CD4-positive, CD25-positive, alpha-beta regulatory T cell (primary cell): ENCODE measurements at places on chromosomes 5 and 9.
A peak's percentile ranks its signal among the peaks of the same experiment; 100 is the strongest.

GRCh38 chr5:32833663-32834062 lies 122.5 kb downstream of the NPR3 start:
- no peak for DNase-seq

- no peak for DNase-seq
These were observed 22.6 kb downstream of the DUSP1 start for GRCh38 chr5:172748341-172748843.

DNA sequence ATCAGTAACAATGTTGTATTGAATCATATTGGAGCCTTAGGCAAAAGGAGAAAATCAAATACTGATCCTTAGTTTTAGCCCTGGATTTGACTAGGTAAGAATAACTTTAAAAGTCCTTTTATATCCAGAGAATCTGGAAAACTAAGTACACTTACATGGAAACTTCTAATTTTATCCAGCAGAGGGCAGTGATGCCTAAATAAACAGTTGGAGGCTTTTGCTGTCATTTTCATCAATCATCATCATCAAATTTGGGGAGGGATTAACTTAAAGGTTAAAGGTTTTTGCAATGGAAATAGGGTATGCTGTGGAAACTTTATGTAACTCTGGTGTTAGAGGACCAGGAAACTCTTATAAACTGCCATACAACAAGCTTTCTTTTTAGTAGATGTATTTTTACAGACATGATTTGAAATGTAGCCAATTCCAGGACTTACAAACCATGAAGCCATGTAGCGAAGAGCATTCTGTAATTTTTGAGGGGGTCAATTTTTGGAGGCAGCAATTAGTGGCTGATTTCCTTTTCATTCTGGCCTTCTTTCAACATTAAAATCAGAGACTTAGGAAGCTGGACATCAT lies 112.7 kb downstream of the OSTF1 start:
- DNase-seq = no peak

- no peak for DNase-seq
These were observed 32.9 kb downstream of the NDST1 start for GRCh38 chr5:150540615-150541396.

DNA sequence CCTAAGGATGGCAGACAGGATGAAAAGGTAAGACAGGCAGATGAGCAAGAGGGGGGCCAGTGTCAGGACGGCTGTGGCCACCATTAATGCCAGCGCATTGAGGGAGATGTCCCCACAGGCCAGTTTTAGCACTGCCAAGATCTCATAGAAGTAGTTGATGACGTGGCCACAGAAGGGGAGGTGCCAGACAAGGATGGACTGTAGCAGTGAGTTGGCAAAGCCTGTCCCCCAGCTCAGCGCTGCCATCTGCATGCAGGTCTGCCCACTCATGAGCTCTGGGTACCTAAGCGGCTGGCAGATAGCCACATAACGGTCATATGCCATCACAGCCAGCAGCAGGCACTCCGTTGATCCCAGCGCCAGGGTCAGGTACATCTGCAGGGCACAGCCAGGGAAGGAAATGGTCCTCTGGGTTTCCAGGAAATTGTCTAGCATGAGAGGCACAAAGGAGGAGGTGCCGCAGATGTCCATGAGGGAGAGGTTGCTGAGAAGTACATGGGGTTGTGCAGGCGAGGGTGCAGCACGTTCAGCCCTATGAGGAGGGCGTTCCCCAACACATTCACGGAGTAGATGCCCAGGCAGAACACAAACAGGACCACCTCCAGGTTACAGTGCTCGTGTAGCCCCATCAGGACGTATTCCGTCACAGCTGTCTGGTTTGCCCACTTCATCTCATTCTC lies 10.8 kb downstream of the OR13J1 start:
- DNase-seq = no peak

DNA sequence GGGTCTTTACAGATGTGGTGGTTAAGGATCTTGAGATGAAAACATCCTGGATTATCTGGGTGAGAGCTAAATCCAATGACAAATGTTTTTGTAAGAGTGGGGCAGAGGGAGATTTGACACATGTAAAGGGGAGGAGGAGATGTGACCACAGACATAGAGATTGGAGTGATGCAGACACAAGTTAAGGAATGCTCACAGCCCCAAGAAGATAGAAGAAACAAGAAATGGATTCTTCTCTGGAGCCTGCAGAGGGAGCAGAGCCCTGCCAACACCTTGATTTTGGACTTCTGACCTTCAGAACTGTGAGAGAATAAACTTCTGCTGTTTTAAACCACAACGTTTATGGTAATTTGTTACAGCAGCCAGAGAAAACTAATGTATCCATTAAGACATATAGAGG lies 21.7 kb downstream of the ITGA2 start:
- DNase-seq = no peak

- no peak for DNase-seq
These were observed 111.8 kb upstream of the OTULINL start for GRCh38 chr5:14469551-14470377.

DNA sequence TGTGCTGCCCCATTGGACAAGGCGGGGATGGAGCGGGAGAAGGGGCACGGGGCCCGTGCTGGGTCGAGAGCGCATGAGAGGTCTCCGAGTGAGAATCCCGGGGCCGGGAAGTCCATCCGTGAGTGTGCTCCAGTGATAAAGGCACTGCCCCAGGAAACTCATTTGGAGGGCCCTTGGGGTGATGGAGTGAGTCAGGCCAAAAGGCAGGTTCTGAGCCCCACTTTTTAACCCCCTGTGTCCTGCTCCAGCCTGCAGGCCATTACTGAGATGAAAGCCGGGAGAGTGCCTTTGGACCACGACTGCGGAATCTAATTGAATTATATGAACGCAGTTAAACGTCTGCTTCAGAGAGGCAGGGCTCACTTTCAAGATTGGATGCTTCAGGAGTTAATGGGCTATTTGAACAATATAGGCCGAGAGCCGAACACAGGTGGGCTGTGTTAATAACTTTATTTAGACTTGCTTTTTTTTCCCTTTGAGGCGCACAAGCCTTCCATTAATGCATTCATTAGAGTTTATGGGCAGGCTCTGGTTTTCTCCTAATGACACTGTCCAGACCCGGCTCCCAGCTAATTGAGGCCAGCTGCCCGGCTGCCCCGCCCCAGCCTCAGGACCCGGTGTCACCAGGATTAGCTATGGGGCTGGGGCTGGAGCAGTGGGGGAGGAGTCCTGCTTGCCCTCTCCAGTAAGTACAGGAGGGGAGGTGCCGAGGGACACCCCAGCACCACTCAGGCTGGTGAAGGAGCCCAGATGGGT lies 79.1 kb upstream of the LMX1B start:
- no peak for DNase-seq

- no peak for DNase-seq
These were observed 2.3 kb downstream of the CCDC69 start for GRCh38 chr5:151221574-151221973.

DNA sequence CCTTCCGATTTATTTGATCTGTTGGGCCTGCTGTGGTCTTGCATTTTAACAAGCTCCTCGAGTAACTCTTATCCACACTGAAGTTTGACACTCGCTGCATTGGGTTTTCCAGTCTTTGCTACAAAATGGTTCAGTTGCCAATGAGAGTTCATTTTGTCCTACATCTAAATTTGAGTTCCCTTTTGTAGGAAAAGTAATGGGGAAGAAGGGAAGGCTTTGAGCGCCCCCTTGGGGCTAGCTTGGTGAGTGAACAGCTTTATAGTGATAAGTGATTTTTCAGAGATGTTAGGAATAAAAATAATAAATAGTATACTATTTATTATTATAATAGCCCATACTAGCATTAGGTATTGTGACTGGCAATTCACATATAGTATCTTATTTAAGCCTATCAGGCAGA lies 89.9 kb upstream of the GNAQ start:
- DNase-seq = peak; percentile 60

DNA sequence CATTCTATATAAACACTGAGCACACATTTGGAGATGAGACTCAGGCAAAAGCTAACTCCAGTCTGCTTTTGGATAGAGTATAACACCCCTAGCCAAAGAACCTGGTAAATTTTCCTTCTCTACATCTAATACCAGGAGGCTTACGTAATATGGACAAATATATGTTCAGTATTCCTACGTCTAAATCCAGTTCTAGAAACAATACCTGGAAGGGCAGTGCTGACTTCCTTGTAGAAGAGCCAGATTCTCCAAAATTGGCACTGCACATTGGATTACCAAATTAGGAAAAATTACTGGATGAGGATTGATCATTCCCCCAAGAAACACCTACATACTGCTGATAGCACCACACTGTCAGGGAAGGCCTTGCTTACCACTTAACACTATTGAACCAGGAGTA lies 247.4 kb downstream of the SAXO1 start:
- DNase-seq = no peak

DNA sequence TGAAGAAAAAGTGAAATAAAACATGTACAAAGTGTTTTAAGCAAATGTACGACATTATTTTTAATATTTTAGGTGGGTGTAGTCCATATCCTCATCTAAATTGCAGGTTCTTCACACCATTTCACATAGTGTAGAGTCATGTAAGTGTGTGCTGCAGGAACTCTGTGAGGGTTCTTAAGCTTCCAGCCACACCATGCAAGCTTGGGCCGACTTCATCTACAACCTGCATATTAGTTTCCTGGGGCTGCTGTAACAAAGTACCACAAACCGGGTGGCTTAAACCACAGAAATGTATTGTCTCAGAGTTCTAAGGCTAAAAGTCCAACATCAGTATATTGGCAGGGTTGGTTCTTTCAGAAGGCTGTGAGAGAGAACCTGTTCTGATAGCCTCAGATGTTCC lies 10.2 kb downstream of the PAM start:
- no peak for DNase-seq

DNA sequence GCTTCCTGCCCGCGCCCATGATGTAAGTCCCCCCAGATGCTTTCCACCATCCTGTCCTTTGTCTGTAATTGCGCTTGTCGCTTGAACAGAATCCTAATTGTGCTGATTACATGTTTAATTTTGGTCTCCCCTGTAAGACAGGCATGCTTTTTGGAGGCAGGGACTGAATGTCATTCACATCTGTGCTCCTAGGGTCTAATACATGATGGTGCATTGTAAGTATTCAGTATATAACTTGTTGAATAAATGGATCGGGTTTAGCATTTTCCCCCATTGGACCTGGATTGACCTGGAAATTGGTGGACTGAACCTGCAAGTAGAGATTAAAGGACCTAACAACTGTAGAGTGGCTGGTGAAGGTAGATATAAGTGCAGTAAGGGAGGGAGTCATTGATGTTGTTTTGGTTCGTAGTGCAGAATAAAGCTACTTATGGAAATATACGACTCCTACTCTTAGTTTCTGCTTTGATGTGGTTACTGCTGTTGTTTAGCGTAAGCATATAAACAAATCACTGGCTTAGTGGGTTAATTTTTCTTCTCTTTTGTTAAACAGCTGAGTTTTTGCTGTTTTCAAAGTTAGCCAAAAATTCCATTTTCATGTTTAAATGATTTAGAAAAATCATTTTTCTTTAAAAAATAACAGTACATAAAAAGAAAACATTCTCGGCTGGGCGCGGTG lies 57.3 kb downstream of the TRIO start:
- no peak for DNase-seq

DNA sequence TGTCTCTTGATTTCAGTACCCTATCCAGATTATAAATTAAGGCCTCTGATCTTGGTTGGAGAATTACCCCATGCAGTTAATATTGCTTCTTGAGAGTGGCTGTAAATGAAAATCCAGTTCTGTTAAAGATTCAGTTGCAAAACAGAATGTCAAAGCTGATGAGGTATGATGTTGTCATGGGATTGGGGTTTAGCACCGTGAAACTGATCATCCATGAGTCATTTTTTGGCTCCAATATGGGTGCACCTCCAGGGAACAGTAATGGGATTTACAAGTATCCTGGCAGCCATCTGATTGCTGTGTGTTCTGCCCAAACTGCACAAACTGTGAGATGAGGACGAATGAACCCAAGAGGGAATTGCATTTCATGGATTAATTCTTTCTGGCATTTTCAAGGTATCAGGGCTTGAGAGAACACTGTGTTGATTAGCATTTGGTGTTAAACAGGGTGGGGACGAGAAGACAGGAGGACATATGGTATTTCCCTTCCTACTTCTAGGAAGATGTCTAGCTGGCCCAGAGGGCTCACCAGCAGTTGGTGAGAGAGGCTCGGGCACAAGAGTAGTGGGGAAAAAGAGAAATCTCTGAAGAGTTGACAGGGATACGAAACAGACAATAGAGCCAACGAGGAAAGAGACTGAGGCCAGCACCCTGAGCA lies 214.7 kb downstream of the GAS1 start:
- no peak for DNase-seq

- DNase-seq = no peak
These were observed 402.4 kb upstream of the PTGER4 start for GRCh38 chr5:40277161-40277906.

- DNase-seq = no peak
These were observed 18.7 kb upstream of the ROPN1L start for GRCh38 chr5:10423022-10423421.

DNA sequence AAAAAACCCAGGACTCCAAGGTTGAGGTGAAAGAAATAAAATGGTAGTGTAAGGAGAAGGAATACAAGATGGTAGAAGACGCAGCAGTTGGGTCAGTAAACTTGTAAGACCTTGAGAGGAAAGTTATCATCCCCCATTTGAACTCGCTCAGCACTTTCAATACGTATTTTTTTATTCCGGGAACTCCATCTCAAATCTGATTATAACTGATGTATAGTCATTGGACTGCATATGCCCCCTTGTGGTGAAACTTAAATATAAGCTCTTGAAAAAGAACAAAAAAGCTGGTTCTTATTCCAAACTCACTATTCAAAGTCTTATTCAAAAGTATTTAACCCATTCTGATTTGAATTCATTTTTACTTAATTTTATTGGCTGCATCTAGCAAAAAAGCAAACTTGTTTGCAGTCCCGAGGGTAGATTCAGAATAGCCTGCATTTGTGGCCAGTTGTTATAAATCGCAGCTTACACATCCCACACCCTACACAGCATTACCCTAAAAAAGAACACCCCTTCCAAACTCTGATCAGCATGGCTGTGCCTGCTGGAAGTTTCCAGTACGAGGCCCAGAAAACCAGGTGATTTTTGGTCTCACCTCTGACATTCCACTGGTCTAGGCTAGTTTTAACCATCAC lies 118.0 kb downstream of the ESM1 start:
- peak; percentile 72 for DNase-seq

GRCh38 chr5:169670769-169671525 lies 33.9 kb downstream of the DOCK2 start:
- no peak for DNase-seq

GRCh38 chr9:23543419-23543818 lies 282.6 kb downstream of the ELAVL2 start:
- no peak for DNase-seq

DNA sequence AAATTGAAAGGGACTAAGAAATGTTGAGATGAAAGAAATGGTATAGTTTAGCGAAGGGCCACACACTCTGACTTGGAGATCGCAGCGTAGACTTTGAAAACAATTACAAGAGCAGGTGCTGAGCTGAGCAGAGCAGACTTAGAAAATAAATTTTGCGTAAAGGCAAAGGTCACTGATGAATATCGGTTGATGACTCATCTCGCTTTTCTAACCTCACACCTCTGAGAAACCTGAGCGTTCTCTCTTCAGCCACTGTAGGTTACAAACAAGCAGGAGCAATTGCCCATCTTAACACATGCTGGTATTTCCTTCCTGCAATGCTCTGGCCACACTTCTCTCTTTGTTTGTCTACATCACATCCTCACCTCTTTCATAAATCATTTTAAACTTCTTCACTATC lies 190.6 kb upstream of the C9orf72 start:
- DNase-seq = no peak
